ENCODE measurements at places on chromosomes 7 and 10. TPM values are rescaled to one million over a fixed set of nuclear protein-coding genes. Genes with fewer than 3 reads are reported as not detected.

Gene NRCAM
- total RNA-seq, result 0.99 TPM

Gene DMBT1
- total RNA-seq, result not detected

Gene GNAT3
- not detected for total RNA-seq

Gene LYZL1
- not detected for total RNA-seq

Gene FXYD4
- not detected for total RNA-seq

Gene CALML3
- not detected for total RNA-seq

Gene PLXNA4
- total RNA-seq, result 20.5 TPM

Gene AOAH
- 26.8 TPM for total RNA-seq

Gene BTBD16
- total RNA-seq, result not detected

Gene ARHGAP12
- total RNA-seq, result 15.0 TPM

Gene PLCE1
- not detected for total RNA-seq

Gene KLF6
- total RNA-seq, result 350 TPM

Gene TDRD1
- total RNA-seq, result 0.08 TPM

Gene ERVW-1
- not detected for total RNA-seq

Gene WDR11
- total RNA-seq, result 44.6 TPM

Gene PRSS37
- total RNA-seq, result not detected

Gene GATA3
- 49.1 TPM for total RNA-seq
